ENCODE measurements at places on chromosomes 3 and 15.

- no peak for DNase-seq
These were observed 9.7 kb downstream of the WDR5B start for GRCh38 chr3:122406198-122406597.

DNA sequence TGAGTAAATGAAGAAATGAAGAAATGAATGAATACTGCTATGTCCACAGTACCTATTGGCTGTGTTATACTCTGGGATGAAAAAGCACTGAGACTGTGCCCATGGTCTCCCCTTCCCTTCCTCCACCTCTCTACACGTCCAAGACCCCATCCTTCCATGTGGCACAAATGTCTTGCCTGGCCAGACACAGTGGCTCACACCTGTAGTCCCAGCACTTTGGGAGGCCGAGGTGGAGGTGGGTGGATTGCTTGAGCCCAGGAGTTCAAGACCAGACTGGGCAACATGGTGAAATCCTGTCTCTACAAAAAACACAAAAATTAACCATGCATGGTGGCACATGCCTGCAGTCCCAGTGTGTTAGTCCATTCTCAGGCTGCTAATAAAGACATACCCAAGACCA is 200.1 kb downstream of the FAM43A start:
- DNase-seq: no peak

- DNase-seq: peak; percentile 76
These were observed 4.2 kb upstream of the NPHP3 start for GRCh38 chr3:132726341-132726823.

DNA sequence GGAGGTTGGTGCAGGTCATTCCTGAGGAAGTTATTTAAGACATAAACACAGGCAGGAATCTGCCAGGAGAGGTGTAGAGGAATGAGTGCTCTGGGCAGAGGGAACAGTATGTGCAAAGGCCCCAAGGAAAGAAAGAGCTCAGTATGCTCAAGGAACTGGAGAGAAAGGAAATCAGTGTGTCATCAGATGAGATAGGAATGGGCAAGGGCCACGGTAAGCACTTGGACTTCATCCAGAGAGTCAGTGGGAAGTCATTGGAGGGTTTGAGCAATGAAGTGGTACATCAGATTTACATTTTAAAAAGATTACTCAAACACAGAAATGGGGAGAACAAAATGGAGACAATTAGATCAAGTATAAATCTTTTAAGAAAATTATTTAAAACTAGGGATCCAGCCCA is 272.2 kb downstream of the ADAMTSL3 start:
- no peak for DNase-seq

- DNase-seq: peak; percentile 16
These were observed 10.3 kb upstream of the ALDH1A3 start for GRCh38 chr15:100869151-100869999.

- no peak for DNase-seq
These were observed 237.6 kb downstream of the ATP8B4 start for GRCh38 chr15:49881433-49881832.

DNA sequence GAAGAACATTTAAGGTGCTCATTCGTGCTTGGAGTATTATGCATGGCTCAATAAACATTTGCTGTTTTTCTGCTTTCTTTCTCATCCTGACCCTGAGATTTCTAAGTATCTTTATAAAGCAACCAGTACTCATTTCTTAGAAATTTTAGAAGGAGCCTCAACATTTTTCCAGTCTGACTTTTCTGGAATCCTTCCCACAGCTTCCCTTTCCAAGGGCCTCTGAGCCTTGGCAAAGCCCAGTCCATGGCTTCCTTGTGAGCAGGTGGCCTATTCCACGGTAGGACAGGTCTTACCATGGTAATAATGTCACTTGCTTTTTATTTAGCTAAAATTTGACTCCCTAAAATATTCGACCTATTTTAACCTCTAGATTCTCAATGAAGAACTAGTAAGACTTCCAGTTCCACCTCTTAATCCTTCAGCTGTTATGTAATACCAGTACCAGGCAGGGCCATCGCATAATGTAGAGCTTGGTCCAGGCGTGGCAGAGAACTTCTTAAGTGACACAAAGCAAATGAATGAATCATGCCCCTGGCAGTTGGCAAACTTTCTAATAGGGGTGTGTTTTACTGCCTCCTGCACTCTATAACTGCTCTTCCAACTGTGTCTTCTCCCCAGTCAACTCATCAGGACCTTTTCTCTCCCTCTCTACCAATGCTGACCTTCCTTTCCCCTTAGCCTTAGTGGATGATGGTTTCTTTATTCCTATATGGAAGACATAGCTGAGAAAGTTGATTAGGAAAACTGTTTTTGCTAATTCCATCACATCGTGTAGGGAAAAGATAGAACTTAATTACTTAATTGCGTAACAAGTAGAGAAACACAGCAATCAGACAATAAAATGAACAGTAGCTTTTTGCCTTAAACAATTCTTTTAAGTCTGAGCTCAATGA is 894 bp upstream of the TM4SF4 start:
- no peak for DNase-seq

DNA sequence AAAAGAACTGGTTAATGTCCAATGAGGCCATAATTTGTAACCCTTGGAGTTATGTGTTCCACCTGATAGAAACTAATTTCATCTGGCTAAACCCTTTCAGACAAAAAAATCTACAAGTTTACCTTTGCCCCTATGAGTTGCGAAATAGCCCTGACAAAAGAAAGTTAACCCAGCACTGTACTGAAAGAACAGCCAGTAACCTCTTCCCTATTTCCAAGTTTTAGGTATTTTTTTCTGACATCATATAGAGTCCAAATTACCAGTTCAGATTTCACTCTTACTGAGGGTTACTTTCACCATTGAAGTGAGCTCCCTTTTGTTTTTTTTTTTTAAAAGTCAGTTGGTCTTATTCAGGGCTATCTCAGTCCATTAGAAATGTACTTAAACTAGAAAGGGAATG is 42.8 kb upstream of the PTPRG start:
- DNase-seq: no peak

DNA sequence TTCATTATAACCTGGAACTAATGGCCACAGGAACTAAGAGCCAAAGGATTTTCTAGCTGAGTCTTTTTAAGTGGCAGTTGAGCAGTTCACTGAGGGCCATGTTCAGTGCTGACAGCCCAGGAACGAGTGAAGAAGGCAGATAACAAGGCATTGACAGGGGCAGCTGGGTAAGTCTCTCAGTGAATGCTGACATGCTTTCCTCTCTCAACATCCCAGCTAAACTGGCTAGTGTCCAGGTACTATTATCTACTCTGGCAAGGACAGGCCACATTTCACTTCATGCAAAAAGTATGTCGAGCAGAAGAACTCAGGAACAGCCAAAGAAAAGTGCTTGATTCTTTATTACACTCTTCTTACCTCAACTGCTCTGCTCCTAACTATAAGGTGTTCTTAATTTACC is 515.9 kb downstream of the NLGN1 start:
- no peak for DNase-seq

DNA sequence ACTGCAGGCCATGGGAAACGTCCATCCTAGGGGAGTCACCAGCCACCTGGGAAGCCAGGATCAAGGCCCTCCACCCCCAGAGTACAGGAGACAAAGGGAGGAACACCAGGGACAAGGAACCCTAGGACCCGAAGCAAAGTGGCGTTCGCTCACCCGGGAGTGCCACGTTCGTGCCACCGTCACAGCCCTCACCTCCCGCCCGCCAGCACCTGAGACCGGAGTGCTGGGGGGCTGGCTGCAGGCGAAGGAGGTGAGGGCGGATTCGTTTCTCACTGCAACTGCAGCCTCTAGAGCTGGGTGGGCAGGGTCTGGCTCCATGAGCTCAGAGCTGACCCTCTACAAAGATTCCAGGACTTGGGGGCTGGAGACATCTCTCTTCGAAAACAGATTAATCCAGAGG is 26.3 kb downstream of the ZDHHC19 start:
- DNase-seq: no peak

GRCh38 chr3:77179762-77180161 is 139.9 kb downstream of the ROBO2 start:
- DNase-seq: peak; percentile 1
